ENCODE measurements at places on chromosomes 16 and 17.

DNA sequence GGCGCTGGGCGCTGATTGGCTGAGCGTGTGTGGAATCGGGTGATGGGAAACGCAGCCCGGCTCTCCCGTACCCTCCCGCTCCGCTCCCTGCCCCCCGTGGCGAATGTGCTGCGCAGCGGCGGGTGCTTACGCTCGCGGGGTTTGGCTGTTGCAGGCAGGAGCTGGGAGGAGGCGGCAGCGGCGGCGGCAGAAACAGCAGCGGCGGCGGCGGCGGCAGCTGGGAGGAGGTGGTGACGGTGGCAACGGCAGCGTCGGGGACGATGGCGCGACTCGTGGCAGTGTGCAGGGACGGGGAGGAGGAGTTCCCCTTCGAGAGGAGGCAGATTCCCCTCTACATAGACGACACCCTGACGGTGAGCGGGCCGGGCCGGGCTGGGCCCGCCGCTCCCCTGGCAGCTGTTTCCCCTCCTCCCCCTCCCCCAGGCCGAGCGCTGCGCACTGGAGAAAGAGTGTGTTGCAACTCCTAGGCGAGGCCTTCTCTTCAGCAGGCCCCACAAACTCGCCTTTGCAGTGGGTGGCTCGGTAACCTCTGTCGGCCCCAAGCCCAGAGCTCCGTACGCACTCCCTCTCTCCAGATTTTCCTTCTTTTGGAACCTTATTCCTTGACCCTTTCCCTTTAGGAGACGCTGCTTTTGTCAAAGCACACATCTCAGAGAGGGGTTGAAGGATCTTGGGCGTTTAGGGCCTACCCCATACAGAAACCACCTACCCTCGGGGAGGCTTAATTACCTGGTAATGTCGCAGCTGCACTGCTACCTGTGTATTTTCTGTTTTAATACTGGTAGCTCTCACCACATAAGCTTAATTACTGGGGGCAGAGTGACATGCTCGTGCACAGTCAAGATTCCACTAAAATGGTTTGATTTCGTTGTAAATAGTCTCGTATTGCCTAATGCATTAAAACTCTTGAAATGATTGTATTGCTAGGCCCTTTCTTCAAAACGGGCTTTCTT, 1.0 kb downstream of the GGNBP2 start:
- peak; percentile 98 for DNase-seq

DNA sequence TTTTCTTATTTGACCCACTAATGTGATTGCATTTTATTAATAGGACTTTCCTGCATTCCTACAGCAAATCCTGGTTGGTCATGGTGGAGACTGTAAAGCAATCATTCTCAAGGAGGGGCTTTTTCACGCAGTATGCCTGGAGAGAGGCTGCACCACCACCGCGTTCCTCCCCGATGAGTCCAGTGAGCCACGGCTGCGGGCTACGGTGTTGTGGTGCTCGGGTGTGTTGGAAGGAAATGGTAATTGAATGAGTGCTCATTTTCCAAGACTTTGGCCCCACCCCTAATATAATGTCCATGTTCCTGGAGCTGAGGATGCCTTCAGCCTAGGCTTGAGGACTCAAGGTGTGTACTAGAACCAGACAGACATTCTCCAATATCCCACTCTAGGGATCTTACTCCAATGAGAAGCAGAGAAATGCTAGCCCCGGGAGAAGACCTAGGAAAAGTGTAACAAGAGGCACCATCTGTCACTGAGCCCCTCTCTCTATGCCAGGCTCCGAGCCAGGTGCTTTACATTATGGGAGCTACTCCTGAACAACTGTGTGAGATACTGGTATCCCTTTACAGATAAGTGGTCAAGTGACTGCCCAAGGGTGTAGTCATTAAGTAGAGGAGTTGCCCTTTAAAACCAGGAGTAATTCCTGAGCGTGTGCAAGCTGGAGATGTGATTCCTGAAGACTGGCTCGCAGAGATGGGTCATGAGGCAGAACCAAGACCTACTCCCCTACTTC, 39.4 kb downstream of the HEATR6 start:
- peak; percentile 9 for DNase-seq

GRCh38 chr17:72600934-72601333, 480.1 kb downstream of the SOX9 start:
- peak; percentile 19 for DNase-seq

DNA sequence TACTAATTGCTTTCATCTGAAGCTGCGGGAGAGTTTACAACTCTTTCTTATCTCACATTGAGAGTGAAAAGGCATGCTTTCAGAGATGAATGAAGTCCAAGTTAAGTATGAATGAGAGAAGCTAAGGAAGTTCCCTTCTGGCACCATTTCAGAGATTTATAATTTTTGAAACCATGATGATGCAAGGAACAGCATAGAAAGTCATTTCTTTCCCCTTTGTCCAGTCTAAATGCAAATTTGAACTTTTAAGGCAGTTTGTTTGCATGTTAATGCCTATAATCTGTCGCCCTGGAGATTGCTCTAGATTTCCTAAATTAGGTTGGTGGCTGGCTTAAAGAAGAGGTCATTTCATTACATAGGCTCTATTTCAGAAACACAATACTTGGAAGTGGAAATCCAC, 594.8 kb upstream of the GOT2 start:
- no peak for DNase-seq

DNA sequence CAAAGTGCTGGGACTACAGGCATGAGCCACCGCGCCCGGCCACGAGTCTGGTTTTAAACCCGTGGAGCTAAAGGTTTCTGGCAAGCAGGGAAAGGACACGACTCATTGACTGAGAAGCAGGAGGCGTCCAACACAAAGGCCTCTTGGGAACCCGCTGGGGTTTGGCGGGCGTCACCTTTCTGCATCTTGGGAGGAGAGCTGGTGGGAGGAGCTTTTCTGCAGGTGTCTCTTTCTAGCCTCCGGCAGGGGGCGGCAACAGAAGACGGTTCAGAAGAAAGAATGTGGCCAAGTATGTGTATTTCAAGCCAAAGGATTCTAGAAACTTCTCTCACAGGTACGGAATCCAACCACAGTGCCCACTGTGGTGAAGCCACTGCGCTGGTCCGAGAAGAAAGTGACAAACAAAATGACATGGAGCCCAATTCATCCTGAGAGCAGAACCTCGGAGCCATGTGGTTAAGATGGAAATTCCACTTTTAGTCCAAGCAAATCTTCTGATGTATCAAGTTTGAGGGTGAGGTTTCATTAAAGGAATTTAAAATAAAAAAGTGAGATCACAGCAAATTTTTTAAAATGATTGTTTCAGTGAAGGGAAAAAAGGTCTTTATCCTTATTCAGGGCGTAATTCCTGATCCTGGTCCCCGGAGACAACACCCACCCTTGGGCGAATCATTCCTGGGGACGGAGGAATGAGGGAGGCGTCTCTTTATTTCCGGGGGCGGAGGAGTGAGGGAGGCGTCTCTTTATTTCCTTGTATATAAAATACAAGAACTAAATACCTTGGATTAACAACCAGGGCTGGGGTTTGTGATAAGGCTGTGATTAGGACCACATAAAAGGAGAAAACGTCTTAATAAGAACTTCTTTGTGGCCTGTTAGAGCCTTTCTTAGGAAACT, 97.6 kb downstream of the MRM3 start:
- DNase-seq = peak; percentile 96

DNA sequence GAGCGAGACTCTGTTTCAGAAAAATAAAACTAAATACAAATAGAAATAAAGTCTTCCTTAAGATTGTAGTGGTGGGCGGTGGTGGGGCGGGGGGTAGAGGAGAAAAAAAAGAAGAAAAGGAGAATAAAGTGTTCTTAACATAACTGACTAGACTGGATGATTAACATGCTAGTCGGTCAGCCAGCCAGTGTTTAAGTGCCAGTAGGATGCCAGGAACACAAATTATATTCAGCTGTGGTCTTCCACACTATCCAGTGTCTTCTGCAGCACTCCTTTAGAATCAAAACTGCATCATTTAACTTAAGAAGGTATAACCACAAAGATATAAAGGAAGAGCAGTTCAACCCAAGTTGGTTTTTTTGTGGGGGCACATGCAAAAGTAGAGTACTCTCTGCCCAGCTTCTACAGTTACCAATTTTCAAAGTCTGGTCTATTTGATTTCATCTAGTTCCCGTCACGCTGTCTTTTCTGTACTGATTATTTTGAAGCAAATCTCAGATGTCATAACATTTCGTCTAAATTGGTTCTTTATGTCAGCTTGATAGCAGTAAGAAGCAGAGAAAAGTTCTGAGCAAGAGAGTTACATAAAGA, 15.8 kb downstream of the HEATR3 start:
- no peak for DNase-seq

DNA sequence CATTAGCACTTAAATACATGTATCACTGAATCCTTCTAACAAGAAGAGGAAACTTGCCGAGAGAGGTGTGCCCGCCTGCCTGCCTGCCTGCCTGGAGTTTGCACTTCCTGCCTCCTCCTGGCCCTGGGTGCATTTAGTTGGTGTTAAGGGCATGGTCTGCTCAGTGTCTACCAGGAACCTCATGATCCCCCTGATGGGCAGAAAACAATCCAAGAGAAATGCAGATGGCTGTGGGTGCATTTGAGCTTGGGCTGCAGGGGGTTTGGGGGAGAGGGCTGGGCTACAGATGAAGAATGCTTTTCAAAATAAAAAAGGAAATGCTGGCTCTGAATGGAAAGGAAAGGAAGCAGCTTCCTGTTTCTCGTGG, 10.1 kb downstream of the KSR1 start:
- DNase-seq = no peak

- no peak for DNase-seq
Observed at GRCh38 chr16:69522732-69523404, 42.9 kb upstream of the NFAT5 start.

- DNase-seq = peak; percentile 39
Observed at GRCh38 chr16:47519996-47520679, 59.0 kb downstream of the PHKB start.
